OCI-LY7 (cell line): ENCODE measurements at places on chromosomes 5 and 9.

- no peak for DNase-seq
These were observed 475.5 kb downstream of the CETN3 start for GRCh38 chr5:89934069-89934468.

DNA sequence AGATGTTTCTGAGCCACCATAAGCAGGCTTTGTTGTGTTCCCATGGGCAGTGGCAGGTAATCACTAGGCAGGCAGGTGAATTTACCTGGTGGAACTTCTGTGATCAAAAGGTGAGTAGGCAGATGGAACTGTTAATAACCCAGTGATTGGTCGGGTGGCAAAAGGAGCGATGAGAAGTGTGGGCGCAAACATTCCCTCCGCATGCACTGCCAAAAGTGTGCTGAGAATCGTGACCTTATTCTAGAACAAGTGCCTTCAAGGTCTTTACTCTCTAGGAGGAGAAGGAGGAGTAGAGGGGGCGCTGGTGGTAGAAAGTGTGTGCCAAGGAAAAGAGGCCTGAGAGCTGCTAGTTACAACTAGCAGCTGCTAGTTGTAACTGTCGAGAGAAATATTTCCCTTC is 3.3 kb downstream of the OTULINL start:
- DNase-seq, result no peak

GRCh38 chr5:73093943-73094342 is 26.4 kb upstream of the TMEM171 start:
- DNase-seq, result no peak

DNA sequence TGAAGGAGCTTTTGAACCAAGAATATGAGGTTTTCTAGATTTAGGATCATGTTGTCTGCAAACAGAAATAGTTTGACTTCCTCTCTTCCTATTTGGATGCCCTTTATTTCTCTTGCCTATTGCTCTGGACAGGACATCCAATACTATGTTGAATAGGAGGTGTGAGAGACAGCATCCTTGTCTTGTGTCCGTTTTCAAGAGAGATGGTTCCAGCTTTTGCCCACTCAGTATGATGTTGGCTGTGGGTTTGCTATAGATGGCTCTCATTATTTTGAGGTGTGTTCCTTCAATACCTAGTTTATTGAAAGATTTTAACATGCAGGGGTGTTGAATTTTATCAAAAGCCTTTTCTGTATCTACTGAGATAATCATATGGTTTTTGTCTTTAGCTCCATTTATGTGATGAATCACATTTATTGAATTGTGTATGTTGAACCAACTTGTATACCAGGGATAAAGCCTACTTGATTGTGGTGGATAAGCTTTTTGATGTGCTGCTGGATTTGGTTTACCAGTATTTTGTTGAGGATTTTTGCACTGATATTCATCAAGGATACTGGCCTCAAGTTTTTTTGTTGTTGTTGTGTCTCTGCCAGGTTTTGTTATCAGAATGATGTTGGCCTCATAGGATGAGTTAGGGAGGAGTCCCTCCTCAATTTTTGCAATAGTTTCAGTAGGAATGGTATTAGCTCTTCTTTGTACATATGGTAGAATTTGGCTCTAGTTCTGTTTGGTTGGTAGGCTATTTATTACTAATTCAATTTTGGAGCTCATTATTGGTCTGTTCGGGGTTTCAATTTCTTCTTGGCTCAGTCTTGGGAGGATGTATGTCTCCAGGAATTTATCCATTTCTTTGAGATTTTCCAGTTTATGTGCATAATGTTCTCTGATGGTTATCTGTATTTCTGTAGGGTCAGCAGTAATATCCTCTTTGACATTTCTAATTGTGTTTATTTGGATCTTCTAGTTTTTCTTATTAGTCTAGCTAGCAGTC is 41.2 kb upstream of the IFNE start:
- DNase-seq, result no peak

GRCh38 chr9:114229295-114229694 is 74.0 kb downstream of the COL27A1 start:
- DNase-seq, result no peak

DNA sequence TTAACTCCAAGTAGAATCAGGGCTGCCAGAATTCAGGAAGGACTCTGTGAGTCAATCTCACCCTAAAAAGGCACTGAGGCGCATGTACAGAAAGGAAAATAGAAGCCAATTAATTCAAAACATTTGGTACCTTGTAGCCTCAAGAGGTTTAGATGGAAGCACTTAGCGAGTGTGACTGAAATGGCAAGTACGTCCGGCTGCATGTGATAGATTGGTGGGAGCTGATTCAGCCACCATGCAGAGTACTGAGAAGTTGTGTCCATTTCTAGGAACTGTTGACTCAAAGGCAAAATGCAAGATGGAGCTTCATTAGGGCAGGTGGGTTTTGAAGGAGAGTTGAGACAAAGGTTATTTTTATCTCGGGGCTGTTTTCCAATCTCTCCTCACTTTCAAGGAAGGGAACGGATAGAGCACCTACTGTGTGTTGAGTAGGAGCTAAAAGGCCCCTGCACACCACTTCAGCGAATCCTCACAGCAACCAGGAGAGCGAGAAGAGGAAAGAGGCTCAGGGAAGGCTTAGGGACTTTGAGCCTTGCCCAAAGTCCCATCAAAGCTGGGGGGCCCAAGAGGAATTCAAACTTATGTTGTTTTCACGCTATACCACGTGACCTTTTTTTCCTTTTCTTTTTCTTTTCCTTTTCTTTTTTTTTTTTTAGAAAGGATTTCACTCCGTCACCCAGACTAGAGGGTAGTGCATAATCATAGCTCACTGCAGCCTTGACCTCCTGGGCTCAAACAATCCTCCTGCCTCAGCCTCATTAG is 34.6 kb upstream of the CPEB4 start:
- no peak for DNase-seq

DNA sequence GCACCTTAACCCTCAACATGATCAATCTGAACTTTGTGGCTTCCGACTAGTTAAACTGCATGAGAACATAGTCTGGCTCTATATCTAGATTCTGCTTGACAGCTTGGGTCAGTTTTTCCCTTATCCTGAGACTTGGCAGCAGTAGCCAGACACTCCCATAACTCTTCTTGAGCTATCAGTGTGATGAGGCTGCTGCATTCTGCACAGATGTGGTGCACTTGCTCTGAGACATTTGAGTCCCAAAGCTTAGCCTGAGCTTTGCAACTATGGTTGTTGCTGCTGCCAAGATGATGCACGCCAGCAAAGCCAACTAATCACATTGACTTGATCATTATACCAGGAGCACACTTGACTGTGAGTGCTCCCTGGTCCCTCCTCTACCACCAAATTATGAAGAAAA is 36.2 kb downstream of the MOCS2 start:
- DNase-seq, result no peak

DNA sequence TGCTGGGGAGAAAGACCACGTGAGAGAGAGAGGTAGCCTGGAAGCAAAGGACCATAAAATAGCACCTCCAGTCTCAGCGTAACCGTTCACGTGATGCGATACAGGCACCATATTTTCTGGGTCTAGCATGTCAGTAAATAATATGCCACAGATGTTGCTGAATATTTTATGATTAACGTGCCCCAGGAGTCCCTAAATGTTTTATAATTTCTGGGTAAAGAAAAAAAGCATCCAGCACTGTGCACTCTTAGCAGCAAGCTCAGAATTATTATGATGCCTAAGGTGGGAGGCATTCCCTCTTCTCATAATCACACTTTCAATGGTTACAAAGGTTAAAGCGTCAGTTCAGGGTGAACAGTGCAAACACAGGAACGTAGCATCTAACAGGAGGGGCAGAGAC is 121.8 kb downstream of the CAVIN4 start:
- no peak for DNase-seq

DNA sequence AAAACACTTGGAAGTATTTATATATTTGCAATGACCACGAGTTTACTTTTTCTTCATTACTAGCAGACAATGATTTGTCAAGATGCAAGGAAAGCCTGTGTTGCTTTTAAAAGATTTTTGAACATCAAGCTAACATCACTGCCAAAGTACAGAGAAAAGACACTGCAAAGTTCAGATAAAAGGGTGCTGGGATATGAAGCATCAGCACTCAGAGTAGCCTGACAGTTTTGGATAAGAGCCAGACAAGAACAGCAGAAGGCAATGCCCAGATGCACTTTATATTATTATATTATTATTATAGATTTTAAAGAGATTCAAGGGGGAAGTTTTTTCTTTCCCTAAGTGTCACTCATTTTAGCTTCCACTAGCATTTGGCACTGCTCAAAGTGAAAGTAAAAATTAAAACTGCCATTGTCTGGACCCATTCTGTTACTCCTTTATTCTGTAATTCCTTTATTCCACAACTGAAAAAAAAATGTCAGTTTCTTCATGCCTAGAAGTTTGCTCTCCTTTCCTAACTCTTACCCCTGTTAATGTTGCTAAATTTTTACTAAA is 240.6 kb downstream of the EFNA5 start:
- no peak for DNase-seq
